ENCODE measurements at places on chromosomes 7 and 10.

DNA sequence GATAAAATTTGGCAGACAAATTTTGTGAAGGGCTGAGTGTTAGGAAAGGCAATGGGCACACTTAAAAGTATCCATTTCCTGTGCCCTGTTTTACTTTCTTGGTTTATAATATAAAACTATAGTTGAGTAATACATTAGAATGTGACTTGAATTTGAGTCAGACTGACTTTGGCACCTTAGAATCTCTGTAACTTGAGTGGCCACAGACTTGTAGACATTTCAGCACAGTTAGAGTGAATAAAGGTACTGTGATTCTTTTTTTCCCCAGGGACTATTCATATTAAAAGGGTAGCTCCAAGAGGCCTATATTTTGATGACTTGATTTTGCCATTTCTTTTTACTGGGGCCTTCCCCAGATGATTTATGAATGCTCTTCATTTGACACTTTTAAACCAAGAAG lies 22.4 kb downstream of the GBF1 start:
- DNase-seq = peak; percentile 47

- DNase-seq = no peak
Measured at GRCh38 chr10:79350407-79351154, 3.3 kb downstream of the PPIF start.

- peak; percentile 57 for DNase-seq
Measured at GRCh38 chr10:48289501-48290238, 15.2 kb upstream of the FRMPD2 start.

- peak; percentile 67 for DNase-seq
Measured at GRCh38 chr7:127997226-127997922, 33.9 kb downstream of the LRRC4 start.

GRCh38 chr7:43648473-43649406 lies 65.8 kb downstream of the STK17A start:
- peak; percentile 60 for DNase-seq

- DNase-seq = peak; percentile 39
Measured at GRCh38 chr7:23043441-23043840, 29.5 kb upstream of the HYCC1 start.

GRCh38 chr7:151301471-151302462 lies 39.8 kb upstream of the NUB1 start:
- DNase-seq = no peak

- no peak for DNase-seq
Measured at GRCh38 chr7:8228766-8229674, 32.9 kb downstream of the ICA1 start.

GRCh38 chr10:27252267-27253000 lies 11.8 kb upstream of the ACBD5 start:
- peak; percentile 68 for DNase-seq

GRCh38 chr10:12463459-12463838 lies 114.1 kb downstream of the CAMK1D start:
- DNase-seq = no peak

GRCh38 chr10:74056050-74056818 lies 58.3 kb downstream of the VCL start:
- DNase-seq = peak; percentile 78

DNA sequence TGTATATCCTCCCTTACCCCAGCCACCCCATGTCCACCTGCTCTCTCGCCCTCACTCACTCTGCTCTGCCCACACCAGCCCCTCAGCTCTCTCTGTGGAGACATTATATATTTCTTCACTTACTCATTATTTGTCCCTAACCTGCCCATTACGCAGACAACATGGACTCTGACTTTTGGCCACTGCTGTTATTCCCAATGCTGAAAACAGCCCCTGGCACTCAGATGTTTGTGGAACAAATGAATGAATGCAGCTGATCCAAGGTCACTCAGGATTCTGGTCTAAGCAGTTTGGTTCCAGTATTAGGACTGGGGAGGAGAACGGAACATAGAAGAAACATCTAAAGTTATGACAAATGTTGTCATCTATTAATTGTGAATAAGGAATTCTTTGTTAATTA lies 26.7 kb downstream of the GNA12 start:
- DNase-seq = no peak

DNA sequence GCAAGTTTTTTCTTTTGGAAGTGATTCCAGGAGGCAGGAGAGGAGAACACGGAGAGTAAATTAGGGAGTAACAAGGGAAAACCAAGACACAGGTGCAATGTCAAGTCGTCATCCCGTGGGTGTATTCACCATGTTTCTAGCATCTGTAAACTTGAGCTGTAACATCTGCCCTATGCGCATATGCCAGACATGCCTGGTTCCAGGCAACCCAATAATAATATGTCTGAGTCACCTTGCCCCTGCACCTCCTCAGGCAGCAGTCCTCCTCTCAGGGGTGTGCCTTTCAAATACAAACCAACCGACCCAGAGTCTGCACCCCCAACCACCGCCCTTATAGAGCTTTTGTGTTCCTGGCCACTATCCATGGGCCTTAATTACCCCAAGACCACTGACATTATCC lies 107.0 kb upstream of the PDE1C start:
- DNase-seq = no peak

GRCh38 chr7:3164380-3164792 lies 120.7 kb upstream of the CARD11 start:
- DNase-seq = no peak

GRCh38 chr10:103154521-103155299 lies 38.4 kb downstream of the NT5C2 start:
- peak; percentile 56 for DNase-seq

DNA sequence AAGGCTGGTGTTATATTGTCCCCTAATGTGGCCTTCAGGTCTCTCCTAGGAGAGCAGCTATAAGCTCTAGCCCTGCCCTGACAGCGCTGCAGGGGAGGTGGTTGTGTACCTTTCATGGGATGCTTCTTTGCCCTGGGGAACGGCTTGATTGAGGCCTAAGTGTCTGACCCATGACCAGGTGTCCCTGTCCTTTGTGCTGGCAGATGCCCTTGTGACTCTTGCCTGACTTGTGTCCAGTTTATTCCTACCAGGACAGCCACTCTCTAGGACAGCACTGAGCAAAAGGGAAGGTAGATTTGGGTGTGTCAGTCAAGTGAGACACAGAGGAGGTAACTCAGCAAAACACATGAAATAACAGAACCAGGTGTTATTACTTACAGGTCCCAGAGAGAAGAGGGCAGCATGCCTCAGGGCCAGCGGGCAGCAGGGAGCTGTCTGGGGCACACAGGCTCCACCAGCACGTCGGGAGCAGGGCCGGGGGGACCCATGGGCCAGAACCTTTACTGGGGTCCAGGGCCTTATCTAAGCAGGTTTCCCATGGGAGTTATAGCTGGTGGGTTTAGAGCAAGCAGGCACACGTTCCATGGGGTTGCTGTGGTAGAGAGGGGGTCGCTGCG lies 10.7 kb upstream of the CHST15 start:
- DNase-seq = no peak

DNA sequence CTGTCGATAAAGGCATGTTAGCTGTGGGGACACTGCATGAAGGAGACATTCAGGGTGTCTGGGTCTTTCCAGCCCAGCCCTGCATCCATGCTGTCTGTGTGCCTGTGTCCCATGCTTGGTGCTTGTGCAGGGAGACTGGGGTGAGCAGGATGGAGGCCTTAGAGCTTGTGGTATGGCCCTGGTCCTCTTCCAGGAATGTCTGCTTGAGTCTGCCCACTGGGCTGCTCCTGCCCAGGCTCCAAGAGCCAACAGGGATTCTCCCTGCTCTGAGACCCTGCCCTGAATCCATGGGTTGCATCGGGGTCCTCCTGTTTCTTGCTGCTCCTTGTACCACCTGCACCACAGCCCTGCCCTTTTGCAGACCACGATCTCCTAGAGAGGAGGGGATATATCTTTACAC lies 31.4 kb upstream of the ARHGAP22 start:
- DNase-seq = no peak

DNA sequence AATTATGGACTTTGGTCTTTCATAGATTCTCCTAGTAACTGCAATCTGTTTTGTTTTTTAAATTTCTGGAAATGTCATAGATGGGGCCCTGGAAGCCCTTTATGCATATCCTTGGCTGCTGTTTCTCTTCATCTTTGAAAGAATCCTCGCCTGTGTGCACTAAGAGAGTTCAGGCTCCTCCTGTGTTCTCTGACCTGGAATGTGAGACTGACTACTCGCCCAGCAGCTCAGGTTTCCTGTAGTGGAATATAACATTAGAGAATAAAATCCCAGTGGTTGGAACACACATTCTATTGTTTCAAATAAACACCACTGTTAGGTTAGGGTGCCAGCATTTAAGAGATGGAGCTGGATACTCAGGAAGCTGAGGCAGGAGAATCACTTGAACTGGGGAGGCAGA lies 56.3 kb downstream of the WDFY4 start:
- DNase-seq = no peak

DNA sequence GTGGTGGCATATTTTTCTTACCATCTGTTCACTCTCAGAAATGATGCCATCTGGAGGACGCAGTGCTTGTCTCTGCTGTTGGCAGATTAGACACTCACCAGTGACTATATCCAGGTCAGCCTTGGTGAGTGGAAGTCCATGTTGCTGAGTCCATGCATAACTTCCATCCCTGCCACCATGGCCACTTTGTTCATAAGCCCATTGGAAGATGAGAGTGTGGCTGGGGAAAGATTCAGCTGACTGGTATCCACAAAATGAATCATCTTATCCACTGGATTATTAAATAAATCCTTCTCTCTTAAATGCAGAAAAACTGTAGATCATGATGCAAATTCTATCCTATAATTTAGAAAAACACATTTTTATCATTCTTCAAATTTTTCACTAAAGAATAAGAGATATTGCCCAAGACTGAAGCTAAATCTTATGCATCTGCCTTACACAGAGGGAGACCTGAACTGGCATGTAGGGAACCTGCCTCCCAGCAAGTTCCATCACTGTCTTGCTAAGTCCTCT lies 726.9 kb downstream of the TNS3 start:
- peak; percentile 94 for DNase-seq

DNA sequence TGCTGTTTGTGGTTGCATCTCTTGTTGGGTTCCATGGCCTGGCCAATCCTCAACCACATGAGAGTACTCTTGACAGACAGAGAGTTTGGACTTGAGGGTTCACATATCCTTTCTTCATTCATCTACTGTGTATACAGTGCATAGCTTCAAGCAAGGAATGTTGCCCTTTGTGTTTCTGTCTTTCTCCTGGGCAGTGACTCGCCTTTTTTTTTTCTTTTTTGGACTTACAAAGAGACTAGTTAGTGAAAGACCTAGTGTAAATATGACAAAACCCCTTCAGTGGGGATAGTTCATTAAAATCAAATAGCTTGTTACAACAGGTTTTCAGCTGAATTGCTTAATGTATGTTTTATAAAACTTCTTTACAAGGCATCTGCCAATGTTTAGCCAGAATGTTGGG lies 290.2 kb downstream of the FGFR2 start:
- no peak for DNase-seq

DNA sequence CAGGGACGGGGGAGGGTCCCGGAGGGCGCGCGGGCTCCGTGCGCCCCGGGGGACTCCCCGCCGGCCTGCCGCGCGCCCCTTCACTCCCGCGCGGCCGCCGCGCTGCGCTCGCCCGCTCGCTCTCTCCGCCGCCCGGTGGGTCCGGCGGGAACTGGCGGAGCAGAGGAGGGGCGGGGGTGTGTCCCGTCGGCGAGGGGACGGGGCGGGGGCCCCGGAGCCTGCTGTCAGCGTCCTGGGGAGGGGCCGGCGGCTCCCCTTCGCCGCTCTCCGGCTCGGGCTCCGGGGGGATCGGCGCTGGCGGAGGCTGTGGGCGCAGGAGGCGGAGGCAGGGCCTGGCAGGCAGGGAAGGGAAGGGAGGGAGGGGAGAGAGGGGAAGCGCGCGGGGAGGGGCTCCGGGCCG lies at the start of gene SH3PXD2A:
SH3PXD2A (minus strand) TSS at position 153 of the 400 bp plus-strand sequence. CDS start 310 bp downstream, outside the sequence.
- peak; percentile 54 for DNase-seq

DNA sequence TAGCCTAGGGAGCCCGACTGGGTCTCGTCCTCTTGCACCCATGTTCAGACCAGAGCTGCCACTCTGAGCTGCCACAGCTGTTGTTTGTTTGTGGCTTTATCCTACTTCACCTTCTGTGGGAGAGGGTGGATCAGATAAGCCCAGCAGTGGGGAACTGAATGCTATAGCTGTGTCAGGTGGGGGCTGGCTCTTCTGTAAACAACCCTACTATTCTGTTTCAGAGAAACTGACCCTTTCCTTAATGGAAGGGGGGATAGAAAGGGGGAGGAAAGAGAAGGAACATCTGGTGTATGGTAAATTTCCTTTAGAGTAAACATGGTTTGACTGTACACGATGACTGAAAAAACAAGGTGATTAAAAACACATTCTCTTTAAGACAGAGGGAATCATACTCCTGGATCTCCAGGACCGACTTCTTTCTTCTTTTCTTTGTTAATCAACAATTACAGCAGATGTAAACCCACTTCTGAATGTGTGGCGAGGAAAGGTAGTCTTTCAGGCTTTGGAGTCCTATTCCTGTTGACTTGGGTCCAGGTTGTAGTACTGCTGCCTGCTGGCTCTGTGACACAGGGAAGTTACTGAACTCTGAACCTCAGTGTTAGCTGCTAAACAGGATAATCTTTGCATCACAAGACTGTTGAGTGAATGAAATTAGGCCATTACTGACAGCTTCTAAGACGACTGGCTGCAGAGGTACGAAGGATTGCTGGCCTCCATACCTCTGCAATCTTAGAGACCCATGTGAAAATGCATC lies 6.0 kb downstream of the PRXL2A start:
- DNase-seq = no peak

- DNase-seq = peak; percentile 57
Measured at GRCh38 chr10:112229096-112229495, 45.5 kb upstream of the GPAM start.

- DNase-seq = no peak
Measured at GRCh38 chr7:44434201-44434600, 56.3 kb downstream of the NUDCD3 start.

Data from fibroblast of skin of scalp (primary cell).